ENCODE measurements at places on chromosomes 13 and 19.

GRCh38 chr13:73325723-73326558 lies 267.1 kb downstream of the KLF5 start:
- DNase-seq, result no peak

GRCh38 chr19:29206453-29206852 lies 6.5 kb downstream of the UQCRFS1 start:
- DNase-seq, result no peak

DNA sequence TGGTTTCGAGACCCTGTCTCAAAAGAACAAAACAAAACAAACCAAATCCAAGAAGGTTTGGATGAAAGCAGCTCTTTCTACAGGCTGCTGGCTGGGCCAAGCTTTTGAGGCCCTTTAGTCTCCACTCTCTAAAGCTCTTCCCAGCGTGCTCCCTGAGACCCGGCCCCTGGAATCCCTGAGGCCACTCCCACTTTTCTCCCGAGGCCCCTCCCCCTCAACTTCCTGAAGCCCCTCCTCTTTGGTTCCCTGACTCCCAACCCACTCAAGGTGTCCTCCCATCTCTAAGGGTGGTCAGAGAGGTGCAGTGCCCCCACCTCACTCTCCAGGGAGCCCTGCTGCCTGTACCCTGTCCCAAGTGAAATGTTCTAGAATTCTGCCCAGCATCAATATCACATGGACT lies 10.6 kb downstream of the ERICH6B start:
- DNase-seq, result no peak

DNA sequence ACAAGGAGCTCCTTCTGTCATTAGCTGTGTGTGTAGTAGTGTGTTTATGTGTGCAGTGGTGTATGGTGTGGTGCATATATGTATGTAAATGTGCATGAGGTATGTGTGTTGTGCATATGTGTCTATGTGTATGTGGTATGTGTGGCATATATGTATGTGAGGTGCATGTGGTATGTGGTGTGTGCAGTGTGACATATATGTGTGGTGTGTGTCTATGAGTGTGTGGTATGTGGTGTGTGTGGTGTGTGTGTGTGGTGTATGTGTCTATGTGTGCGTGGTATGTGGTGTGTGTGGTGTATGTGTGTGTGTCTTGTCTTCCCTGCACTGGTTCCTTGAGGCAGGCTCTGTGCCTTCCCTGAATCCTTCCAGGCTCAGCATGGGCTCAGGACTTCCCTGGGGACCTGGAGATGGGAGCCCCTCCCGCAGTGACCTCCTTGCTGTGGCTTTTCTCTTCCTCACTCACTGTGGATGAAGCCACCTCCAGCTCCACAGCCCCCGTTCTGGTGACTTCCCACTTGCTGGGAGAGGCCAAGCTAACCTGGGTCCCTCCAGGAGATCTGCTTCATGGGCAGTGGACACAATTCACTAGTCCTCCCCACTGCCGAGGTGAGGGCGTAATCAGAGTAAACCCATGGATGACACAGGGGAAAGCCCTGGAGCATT lies 64.2 kb downstream of the CCDC70 start:
- no peak for DNase-seq

DNA sequence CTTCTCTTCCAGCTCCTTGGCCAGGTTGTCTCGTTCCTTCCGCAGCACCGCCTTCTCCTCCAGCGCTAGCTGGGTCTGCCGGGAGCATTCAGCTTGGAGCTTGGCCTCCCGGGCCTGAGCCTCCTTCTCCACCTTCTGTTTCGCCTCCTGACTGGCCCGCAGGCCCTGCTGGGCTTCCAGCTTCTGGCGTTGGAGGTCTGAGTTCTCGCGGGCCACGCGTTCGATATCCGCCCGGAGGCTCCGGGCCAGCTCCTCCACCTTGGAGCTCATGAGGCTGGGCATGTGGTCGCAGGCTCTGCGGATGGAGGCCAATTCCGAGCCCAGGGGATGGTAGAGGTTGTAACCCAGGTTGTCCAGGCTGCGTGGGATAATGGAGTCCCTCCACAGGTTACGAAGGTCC lies 11.8 kb downstream of the PLVAP start:
- DNase-seq, result no peak

Data from hypothalamus (tissue), 51 donors.